Endothelial cell (in vitro differentiated cells): ENCODE measurements at places on chromosomes 4 and X.

DNA sequence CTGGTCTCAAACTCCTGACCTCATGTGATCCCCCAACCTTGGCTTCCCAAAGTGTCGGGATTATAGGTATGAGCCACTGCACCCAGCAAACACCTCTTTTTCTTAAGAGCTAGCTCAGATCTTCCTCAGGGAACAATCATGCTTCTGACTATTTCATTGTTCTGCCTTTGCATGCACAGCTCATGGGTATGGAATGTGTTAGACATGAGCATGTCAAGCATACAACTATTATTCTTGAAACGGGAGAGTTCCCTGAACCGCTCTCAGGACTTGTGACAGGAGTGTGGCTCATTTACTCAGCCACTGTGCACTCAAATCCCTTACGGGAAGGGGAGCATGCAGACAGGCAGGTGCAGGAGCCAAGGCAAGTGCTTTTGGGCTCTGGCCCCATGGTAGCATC, 231.7 kb upstream of the TAPT1 start:
- no peak for DNase-seq
- peaks cover 9% of the 10 kb centered on the region for H3K36me3 ChIP-seq
- peaks cover 4% of the 10 kb centered on the region for H3K27me3 ChIP-seq
- H3K4me3 ChIP-seq = no peak overlapping the region

- H3K36me3 ChIP-seq = peaks cover 11% of the 10 kb centered on the region
- H3K4me1 ChIP-seq = peaks cover 6% of the 10 kb centered on the region
- DNase-seq = no peak
Observed at GRCh38 chr4:41287005-41287404, 30.3 kb downstream of the UCHL1 start.

DNA sequence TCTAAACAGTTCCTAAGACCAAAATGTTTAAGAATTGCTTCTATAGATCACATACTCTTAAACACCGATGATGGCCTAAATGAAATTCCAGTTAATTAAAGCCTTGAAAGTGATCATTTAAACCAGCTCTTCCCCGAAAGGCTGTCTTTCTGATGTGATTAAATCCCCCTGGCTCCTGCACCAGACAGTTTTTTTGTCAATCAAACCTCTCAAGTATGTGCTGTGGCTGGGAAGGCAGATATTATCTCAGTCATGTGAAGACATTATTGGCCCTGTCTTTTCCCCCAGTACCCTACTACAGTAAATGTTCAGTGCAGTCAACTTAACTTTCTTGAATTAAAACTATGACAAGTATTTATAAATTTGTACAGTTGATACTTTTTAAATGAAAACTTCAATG, 121.0 kb upstream of the MYOZ2 start:
- H3K4me3 ChIP-seq = no peak overlapping the region
- DNase-seq = no peak
- no peak overlapping the region for H3K27ac ChIP-seq
- H3K4me1 ChIP-seq = no peaks in the 10 kb centered on the region
- H3K36me3 ChIP-seq = no peaks in the 10 kb centered on the region

DNA sequence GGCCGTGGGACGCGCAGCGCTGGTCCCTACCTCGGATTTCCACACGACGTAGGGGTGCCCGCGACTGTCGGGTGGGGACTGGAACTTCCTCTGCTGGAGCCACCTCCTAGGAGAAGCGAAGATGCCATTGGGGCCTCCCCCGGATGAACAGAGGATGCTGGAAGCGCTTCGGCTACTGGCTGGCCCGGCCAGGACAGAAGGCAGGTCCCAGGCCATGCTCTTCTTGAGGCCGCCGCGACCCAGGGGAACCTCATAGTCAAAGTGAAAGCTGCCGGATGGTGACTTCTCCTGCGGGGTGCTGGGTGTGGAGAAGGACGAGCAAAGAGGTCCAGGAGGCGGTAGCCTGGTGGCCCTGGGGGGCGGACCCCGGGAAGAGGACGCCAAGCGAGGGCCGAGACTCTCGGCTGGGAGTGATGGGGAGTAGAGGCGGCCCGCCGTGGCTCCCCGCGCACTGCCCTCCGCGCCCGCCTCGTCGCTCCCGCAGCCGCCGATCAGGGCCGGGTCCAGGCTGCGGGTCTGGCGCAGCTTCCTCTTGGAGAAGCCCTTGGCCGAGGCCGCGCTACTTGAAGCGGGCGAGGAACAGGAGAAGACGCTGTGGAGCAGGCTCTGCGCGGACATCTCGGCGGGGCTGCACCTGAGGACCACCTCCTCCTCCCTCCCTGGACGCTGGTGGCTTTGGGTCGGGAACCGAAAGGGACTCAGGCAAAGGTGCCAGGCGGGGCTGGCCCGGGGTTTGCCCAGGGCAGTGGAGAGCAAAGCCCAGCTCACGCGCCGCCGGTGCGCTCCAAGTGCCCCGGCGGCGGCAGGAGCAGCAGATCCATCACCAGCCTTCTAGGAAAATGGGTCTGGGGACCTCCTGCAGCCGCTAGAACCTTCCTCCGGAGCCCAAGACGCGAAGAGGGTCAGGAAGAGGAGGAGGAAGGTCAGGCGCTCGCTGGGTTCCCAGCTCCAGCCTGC, 1.2 kb downstream of the ARHGAP6 start:
- H3K4me3 ChIP-seq = no peak overlapping the region
- H3K27ac ChIP-seq = no peak overlapping the region
- peak; percentile 3 for DNase-seq
- H3K36me3 ChIP-seq = no peaks in the 10 kb centered on the region
- H3K4me1 ChIP-seq = no peaks in the 10 kb centered on the region
